ENCODE measurements at places on chromosomes 13 and 19. TPM values are rescaled to one million over a fixed set of nuclear protein-coding genes. Genes with fewer than 3 reads are reported as not detected.

PRDX2 gene
- 757 TPM for total RNA-seq

UBE2L5 gene
- total RNA-seq, result not detected

LRRC63 gene
- not detected for total RNA-seq

SSC5D gene
- 3.3 TPM for total RNA-seq

MYBPC2 gene
- not detected for total RNA-seq

MEGF8 gene
- total RNA-seq, result 41.6 TPM

- no peak for DNase-seq
Measured at GRCh38 chr19:35585848-35586247, at the start of gene PMIS2. Gene PMIS2, plus strand, starts transcription at chr19:35586173. Its CDS starts 87 bp downstream, at chr19:35586260.

GRCh38 chr13:39816936-39817335 lies 161.5 kb downstream of the COG6 start:
- DNase-seq, result no peak

- DNase-seq, result no peak
Measured at GRCh38 chr13:60944016-60944415, 471.6 kb downstream of the PCDH20 start.

DNA sequence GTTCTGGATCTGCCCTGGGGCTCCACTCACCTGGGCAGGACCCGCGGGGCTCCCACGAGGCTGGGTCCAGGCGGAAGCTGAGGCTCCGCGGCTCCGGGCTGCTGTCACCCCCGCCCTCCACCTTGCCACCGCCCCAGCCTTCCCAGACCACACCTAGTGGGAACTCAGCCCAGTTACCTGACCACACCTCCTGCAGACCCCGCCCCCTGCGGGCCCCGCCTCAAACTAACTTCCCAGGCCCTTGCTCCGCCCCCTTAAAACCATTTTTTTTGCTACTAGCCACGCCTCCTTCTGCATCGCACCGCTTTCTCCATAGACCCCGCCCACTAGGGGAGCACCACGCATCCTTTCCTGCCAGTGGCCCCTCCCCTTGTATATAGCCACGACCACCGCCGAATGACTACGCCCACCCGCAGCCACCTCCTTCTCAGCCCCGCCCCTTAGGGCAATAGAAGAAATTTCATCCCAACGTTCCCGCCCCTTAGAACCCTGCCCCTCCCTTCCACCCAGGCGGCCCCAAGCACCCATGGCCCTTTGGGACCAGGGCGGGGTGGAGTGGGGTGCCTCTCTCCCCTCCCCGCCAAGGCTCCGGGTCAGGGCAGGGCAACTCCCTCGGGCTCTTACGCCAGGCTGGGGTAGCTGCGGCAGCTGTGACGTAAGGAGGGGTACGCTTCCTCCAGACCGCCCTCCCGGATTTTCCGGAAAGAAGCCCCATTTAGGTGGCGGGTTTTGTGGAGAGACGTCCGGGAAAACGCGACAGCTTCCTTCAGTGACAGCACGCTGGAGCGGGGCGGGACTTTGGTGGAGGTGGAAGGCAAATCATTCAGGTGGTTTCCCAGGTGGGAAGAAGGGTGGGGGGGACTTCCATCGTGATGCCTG lies at the start of gene SH2D3A:
Gene SH2D3A, minus strand, starts transcription at position 79 of the 879 bp plus-strand sequence. CDS start 3,687 bp downstream, outside the sequence.
- peak; percentile 59 for DNase-seq

DNA sequence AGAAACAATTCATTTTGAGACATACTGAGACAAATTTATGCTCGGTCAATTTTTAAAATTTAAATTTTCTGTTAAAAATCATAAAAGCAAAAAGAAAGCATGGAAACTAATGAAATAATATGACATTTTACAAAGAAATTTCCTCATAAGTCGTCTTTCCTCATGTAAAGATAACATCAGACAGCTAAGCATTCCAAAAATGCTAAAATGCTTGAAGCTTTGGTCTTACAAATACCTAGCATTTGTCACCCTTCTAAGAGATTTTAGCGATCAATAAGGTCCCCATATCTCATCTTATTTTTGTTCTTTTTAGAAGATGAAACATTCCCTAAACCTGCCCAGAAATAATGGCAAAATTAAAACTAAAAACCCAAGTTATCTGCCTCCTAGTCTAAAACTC lies 68.5 kb upstream of the FREM2 start:
- no peak for DNase-seq

DNA sequence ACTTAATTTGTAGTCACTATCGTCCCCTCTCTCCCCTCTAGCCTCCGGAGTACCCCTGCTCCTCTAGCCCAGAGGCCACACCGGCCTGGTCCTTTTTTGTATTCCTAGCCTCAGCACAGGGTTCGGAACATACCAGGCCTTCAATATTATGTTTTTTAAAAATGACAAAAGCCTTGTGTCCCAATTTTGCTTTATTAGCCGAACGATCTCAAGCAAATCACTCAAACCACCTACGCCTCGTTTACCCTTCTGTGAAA lies 463 bp upstream of the POMP start:
- DNase-seq, result no peak

DNA sequence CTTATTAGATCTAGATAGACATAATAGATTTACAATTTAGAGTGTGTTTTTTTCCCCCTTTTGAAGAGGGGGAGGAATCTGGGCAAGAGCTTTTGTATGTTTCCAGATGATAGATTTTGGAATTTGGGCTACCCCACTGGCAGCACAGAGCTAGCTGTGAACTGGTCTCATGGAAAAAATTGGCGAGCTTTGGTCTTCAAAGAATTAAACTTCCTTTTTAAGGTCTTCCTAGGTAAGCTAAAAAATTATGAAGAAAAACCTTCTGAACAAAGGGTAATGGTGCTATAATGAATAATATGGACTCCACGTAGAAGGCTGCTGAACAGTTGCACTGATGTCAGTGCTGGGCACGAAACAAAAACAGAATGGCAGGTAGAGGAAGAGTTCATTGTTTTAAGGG lies 109.3 kb downstream of the ZIC5 start:
- DNase-seq, result no peak

DNA sequence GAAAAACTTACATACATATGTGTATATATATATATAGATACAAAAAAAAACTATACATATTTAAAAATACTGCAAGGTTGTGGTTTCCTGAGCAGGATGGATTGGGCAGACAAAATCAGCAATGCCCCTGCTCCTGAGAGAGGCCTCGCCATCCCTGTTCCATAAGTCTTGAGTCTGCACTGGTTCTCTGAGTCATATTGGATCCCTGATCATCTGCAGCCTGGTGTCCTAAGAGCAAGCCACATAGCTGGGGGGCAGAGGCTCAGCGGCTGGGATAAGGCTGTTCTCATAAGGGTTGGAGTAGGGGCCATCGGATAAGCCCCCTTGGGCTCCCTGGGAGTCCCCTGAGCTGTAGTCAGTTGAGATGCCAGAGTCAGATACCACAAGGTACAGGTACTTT lies 3.3 kb downstream of the SWSAP1 start:
- DNase-seq, result no peak

GRCh38 chr13:27868641-27869435 lies 51.0 kb upstream of the PDX1 start:
- DNase-seq, result no peak

GRCh38 chr13:51041126-51041525 lies 69.9 kb downstream of the C13orf42 start:
- DNase-seq, result no peak

GRCh38 chr13:45473627-45474026 lies 8.9 kb downstream of the COG3 start:
- DNase-seq, result no peak

GRCh38 chr13:76516586-76516985 lies 369.6 kb downstream of the KCTD12 start:
- no peak for DNase-seq

GRCh38 chr19:44820648-44821609 lies 12.0 kb downstream of the BCAM start:
- DNase-seq, result peak; percentile 88

All from heart right ventricle (tissue), 16 donors.